ENCODE measurements at places on chromosomes 4 and X.

- no peak for DNase-seq
Observed at GRCh38 chrX:7163146-7163677, 15.3 kb upstream of the PUDP start.

DNA sequence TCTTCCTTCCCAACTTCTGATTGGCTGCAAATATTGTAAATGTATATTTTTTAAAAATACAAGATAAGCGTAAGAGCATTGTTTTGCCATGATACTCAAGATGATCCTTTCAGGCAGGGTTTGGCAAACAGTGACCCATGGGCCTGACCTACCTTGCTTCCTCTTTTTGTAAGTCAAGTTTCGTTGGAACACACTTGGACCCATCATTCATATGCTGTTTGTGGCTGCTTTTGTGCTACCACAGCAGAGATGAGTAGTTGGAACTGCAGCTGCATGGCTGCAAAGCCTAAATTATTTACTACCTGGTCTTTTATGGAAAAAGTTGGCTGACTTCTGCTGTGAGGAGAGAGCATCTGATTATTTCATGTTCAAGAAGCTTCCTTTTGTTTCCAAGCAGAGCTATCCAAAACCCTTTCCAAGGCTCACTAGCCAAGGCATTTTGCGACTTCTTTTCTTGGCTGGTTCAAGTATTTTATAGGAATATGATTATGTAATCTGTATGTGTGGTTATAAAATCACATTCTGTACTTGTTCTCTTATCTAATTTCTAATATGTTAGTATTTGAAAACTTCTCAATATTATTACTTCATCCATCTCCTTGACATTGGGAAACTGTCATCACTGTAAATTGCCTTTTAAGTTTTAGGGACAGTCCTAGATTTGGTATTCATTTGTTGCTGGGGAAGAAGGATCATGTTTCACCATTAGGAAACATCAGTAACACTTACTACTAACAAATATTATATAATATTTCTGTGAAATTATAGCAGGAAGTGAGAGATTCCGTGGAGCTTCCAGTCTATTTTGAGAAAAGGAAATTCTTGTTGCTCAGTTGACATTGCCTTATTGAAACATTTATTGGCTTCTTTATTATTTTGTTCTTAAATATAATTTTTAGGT is 109.2 kb downstream of the ARHGAP10 start:
- DNase-seq, result no peak

DNA sequence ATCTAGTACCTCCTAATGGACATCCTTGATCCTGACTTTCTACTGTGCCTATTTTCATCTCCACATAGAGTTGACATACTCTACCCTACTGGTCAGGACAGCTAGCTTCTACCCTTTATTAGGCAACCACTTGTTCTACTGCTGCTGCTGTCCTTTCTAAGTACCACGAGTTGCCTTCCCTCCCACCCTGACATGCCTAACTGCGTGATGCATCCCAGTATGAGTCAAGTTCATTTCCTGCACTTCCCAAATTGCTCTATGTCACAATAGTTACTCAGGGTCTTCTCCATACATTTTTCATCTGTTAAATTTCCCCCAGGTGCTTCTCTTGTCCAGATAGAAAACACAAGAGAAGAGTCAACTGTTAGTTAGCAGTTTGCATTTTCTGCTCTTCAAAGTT is 133.4 kb downstream of the TBC1D19 start:
- DNase-seq, result no peak

GRCh38 chr4:151518359-151518758 is 109.4 kb downstream of the FHIP1A start:
- DNase-seq, result no peak

GRCh38 chr4:78477276-78477675 is 74.3 kb upstream of the ANXA3 start:
- no peak for DNase-seq

GRCh38 chrX:20513185-20513584 is 246.5 kb upstream of the RPS6KA3 start:
- DNase-seq, result no peak

DNA sequence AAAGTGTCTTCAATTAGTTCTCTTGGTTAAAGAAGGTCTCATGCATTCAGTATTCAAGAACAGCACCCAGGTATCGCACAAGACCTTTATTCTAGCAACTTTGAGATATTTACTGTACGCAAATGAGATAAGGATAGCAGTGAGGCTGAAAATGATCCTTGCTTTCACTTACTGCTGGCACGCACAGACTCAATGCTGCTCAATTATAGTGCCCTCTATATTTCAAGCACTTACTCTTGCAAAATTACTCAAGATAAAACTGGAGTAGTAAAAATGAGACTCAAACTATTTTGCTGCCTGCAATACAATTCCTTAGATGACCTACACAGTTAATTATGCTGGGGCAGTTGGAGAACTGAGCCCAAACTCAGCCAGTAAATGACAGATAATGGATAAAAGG is 60.9 kb downstream of the ADGRA3 start:
- no peak for DNase-seq

DNA sequence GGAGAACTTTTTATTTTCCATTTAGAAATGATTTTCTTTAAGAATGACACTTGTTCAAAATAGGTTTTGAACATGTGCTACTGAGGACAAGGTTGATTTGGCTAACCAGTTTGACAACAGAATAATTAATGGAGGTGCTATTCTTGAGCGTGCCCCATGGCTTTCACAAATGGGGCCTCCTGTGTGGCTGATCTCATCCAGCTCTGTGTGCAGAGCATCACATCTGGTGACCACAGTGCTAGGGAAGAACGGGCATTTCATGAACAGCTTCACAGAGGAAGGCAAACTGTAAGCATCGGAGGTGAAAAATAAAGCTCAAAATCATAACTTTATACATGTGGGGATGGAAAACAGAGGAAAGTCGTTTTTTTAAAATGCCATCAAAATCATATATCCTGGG is 148.6 kb downstream of the SOWAHB start:
- DNase-seq, result no peak

GRCh38 chr4:10123227-10124101 is 6.9 kb upstream of the WDR1 start:
- DNase-seq, result peak; percentile 78

GRCh38 chrX:106588801-106589200 is 23.0 kb upstream of the RADX start:
- DNase-seq, result no peak

DNA sequence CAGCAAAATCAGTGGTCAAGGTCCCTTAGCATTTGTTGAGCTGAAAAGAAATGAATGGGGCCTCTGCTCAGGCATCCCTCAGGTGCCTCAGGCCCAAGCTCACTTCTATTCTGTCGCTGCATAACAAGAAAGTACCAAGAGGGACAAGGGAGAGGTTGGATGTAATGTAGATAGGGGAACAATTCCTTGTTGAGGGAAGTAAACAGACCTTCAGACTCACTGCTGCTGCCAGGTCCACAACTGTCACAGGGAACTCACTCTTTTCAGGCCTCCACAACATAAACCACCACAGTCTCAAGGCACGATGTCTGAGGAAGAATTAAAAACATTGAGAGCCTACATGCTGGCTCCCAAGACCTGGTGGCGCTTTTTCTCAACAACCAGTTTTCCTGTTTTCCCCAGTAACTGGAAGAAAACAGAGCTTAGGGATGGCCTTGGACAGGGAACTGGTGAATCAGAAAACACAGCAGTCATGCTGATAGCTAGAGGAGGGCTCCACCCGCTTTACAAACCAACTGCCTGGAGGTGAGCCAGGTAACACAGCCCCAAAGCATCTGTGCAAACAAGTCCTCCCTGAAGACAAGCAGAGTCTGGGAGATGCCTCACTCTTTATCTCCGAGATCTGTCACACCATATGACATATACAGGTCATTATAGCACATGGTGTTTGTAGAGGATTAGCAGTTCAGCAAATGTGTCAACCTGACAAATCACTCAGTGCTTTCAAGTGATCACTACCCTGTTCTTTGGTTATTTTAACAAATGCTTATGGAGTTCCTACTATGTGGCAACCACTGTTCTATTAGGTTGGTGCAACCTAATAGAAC is 14.3 kb upstream of the AWAT1 start:
- peak; percentile 86 for DNase-seq

DNA sequence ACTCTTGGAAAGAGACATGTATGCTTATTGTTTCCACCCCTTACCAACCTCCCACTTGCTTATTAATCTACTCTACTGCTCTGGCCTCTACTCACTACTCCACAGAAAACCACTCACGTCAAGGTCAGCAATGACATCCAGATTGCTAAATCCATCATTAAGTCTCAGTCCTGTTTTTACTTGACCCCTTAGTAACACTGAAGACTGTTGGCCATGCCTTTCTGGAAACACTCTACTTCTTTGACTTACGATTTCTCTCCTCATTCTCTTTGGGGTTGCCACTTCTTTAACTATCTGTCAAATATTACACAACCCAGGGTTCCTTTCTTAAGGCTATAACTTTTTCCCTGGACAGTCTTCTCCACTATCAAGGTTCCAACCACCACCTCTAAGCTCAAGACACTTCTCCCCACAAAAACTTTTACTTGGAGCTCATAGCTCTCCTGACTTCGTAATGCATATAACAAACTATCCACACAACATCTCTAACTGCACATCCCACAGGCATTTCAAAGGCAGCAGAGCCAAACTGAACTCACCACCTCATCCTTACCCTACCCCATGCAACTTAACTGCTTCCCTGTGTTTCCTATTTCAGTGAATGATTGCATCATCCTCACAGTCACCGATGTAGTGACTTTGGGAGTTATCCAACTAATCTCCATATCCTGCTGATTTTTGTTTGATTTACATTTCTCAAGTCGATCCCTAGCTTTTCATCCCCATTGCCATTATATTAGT is 15.8 kb upstream of the MAGEA4 start:
- no peak for DNase-seq

DNA sequence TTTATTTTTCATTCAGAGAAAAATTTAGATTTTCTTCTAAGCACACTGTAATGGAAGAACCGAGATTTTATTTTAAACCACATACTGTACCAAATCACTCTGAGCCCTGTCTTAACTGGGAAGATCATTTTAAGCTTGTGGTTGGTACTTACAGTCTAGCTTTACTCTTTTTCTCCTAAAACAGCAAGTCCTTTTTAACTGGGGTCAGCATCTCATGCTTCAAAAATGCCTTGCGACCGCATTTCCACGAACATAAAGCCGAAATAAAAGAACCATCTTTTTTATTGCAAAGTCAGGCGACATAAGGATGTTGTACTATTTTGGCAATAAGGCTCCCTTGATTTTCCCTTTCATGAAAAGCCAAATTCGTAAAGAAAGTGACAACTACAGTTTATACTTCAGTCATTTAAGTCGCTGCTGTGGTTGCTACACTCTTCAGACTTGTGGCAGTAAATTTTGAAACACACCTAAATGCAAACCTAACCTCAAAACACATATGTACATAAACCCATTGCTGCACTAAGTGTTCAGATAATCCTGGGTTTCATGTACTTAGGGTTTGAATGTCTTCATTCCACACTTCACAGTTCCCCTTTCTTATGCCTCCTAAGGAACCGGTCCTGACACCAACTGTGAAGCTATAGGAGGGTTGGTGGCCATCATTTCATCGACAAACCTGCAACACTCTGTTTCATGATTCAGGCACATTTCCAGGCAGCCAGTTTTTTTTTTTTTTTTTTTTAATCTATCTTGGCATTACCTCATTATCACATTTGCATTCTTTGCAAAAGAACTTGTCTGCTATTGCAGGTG is 3.0 kb downstream of the STOX2 start:
- DNase-seq, result no peak

GRCh38 chr4:111798840-111799239 is 346.4 kb upstream of the FAM241A start:
- no peak for DNase-seq

- DNase-seq, result no peak
Observed at GRCh38 chrX:124239324-124239723, 93.1 kb upstream of the TEX13D start.

DNA sequence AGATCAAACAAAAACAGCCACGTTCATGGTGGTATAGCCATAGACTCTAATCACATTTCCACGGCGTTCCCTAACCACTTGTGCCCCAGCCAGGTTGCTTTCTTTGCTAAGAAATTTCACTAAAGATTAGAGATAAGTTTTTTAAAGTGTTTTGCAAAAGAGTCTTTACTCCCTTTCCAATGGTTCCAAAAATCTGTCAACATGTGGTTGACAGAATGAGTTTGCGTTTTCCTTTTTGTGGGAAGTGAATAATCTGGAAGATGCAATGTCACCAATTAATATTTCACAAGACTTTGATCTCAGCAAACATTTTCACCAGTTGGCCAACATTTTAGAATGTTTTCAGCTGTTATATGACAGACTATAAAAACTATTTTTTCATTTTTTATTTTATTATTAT is 35.3 kb downstream of the CXCL1 start:
- DNase-seq, result no peak

GRCh38 chr4:151527699-151528098 is 118.7 kb downstream of the FHIP1A start:
- DNase-seq, result no peak

DNA sequence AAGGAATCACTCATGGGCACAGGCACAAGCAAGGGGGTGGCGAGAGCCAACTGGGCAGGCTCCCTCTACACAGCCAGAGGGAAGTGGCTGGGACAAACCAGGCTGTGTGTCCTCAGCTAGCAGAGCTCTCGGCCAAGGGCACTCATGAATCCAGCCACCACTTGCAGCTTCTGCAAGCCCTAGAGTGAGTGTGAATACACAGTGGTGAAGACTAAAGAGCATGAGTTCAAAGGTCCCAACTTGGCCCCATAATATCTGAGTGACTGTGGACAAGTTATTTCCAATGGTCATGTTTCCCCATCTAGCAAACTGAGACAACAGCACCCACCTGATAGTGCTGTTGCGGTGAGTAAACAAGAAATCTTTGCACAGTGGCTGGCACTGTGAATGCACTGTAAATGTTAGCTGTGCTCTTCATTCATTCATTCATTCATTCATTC is 51.7 kb downstream of the ADGRG2 start:
- DNase-seq, result no peak

DNA sequence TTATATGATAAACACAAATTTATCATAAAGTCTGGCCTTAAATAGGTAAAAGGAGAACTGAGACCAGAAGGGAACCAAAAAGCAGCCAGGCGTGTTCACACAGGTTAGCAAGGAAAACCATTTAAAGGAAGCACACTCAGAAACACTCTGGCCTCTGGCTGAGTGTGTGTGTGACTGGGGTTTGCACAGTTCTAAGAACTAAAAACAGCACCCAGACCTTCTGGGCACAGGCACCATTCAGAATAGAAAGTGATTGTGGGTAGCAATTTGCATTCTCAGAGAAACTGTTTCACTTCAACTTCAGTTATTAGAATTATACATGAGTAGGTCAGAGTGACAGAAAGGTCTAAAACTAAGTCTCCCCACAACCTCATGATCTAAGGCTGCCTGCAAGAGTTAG is 10.0 kb downstream of the GPR82 start:
- DNase-seq, result no peak

GRCh38 chrX:3286196-3286945 is 60.1 kb downstream of the MXRA5 start:
- no peak for DNase-seq

GRCh38 chr4:7750523-7750922 is 189.1 kb downstream of the AFAP1 start:
- no peak for DNase-seq

- DNase-seq, result no peak
Observed at GRCh38 chrX:151935358-151935757, 22.7 kb downstream of the MAGEA4 start.

GRCh38 chr4:48203819-48204218 is 65.8 kb downstream of the TEC start:
- DNase-seq, result peak; percentile 98

- no peak for DNase-seq
Observed at GRCh38 chrX:154594491-154594890, 9.6 kb downstream of the CTAG1A start.
